ENCODE measurements at places on chromosomes 3 and 15.

DNA sequence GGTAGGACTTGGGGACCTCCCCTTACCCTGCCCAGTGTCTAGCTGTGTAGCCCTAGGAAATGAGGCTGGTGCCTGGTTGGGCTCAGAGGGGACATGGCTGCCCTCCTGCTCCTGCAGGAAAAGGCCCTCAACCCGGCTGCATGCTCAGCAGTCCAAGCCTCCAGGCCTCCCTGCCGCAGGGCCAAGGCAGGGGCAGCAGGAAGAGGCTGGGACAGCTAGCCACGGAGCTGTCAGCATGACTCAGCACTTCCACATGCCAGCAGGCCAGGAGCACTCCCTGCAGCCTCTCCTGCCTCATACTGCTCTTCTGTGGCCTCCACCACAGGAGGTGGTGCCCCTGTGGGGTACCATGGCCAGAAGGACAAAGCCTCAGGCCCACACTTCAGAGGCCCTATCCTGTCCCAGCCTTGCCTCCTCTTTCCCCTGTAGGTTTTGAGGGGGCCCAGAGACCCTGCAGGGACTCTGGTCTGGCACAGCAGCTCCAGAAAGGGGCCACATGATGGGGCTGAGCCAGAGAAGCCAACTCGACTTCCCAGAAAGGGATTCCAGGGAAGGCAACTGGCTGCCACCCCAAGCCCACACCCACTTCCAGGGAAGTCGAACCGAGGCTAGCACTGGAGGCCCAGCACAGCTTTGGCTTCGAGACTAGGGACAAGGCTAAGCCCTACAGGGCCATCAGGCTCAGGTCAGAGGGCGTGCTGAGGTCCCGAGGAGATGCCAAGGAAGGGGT is 19.5 kb downstream of the TKT start:
- no peak for DNase-seq

- no peak for DNase-seq
These were observed 39.2 kb upstream of the SPSB4 start for GRCh38 chr3:141011997-141012262.

- no peak for DNase-seq
These were observed 6.1 kb downstream of the RASGRF1 start for GRCh38 chr15:79084308-79084968.

DNA sequence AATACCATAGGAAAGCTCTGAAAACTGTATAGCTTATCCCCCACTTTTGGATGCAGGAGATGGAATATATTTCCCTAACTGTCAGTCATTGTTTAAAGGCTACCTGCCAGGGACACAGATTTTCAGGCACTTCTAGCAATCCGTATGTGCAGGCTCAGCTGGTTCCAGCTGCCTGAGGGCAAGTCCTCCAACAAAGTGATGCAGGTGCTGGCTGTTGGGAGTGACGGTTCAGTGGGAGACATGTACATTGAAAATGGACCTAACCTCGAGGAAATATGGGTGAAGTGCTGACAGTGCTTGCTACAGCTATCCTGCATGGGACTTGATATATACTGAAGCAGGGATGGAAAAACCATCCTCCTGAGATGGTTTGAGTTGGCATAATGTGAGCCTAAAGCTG is 153.1 kb upstream of the GAP43 start:
- DNase-seq, result peak; percentile 51

DNA sequence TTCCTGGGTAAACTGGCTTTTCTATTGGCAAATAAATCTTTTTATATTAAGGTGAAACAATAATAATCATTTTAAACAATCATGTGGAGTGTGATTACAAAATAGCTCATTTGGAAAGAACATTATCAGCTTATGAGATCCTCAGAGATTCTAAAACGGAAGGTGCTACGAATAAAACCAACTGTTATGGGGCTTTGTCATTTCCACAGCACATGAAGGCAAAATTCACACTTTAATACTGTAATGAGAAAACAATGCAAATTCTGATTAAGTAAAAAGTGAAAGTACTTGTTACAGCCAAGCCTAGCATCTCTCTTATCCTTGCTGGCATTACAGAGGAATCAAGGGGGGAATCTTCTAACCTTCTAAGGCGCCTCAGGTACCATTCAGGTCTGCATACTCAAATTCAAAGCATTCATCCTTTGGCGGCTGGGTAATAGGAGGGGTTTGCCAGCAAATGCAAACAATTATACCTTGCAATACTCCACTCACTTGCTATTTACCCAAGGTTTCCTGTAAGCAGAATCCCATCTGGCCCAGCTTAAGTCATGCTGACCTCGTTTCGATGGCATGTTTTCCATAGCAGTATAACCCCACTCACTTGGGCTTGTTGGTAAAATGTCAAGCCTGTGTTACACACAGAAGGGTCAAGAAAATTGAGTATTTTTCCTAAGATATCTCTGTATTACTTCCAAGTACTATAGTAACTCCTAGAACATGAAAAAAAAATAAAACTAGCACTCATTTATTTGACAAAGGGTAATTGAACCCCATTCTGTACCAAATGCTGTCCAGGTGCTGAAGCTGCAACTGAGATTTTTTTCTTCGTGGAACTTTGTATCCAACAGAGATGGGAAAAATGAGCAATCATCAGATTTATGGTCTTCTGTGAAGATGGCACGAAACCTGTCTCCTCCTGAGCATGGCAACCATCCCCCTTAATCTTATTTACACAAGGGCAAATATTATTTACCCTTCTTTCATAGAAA is 183.7 kb upstream of the LMCD1 start:
- peak; percentile 63 for DNase-seq

DNA sequence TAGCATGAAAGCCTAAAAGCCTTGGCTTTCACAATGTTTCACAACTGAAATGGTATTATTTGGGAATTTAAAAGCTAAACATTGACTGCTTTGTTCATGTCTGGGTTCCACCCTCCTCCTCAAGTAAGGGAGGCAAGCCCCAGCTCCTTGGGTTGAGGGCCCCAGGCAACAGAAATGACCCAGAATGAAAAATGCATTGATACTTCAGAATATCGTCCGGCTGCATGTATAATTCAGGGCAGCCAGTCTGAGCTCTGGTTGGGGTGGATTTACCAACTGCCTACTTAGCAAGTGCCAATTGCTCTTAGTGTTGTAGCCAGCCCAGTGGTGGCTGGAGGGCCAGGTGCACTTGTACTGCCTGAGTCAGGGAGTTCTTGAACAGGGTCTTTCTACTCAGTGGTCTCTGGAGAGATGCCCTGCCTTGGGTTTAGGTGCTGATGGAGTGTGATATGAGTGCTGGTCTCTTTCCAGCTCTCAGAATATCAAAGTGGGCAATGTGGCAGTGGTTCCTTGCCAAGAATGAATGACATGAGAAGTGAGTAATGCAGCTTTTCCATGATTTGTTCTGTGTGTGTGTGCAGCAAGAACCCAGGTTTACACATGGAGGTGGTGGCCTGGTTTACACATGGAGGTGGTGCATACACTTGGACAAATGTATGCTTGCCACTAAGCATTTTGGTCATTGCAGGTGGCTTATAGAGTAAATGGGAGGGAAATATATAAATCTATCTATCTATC is 40.9 kb upstream of the ADAMTSL3 start:
- DNase-seq, result no peak
